A549 (cell line): ENCODE measurements at places on chromosomes 1 and 21.

DNA sequence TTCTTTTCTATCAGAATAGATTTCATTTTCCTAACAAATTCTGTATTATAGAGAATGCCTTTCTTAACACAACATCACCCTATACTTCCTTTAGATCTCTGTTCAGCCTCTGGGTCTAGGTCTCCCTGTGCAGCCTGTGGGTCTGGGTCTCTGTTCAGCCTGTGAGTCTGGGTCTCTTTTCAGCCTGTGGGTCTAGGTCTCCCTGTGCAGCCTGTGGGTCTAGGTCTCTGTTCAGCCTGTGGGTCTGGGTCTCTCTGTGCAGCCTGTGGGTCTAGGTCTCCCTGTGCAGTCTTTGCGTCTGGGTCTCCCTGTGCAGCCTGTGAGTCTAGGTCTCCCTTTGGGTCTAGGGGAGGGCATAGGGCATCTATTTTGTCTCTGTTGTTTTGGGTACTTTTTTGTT lies 59.6 kb upstream of the DIP2A start:
- no peak for DNase-seq

- no peak for DNase-seq
Measured at GRCh38 chr1:160726114-160726497, 12.9 kb upstream of the SLAMF7 start.

GRCh38 chr1:242523719-242524570 lies 552 bp downstream of the PLD5 start:
- DNase-seq, result peak; percentile 83

GRCh38 chr1:41700581-41700980 lies 216.1 kb upstream of the EDN2 start:
- DNase-seq, result no peak

- DNase-seq, result no peak
Measured at GRCh38 chr1:54567961-54568360, 19.9 kb downstream of the ACOT11 start.

- DNase-seq, result no peak
Measured at GRCh38 chr1:212578041-212578440, 30.5 kb upstream of the ATF3 start.

DNA sequence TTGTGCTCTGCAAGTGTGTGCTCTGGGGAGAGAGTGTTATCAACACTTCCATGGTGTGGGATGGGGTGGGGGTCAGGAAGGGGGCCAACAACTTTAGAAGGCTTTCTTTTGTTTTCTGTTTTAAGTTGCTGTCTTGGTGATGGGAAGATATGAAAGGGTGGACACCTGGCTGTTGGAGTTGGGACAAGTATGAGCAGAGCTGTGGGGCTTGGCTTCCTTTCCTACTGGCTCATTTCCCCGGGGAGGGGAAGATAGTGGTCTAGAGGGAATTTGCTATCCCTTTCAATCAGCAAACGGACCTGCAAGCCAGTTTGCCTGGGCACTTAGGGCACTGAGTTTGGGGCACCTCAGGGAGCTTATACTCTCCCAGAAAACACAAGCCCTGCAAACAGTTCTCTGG lies 19.2 kb downstream of the IER5 start:
- DNase-seq, result no peak

GRCh38 chr1:205714190-205714905 lies 34.0 kb upstream of the SLC45A3 start:
- no peak for DNase-seq

- no peak for DNase-seq
Measured at GRCh38 chr1:164695956-164696665, 137.1 kb downstream of the PBX1 start.

DNA sequence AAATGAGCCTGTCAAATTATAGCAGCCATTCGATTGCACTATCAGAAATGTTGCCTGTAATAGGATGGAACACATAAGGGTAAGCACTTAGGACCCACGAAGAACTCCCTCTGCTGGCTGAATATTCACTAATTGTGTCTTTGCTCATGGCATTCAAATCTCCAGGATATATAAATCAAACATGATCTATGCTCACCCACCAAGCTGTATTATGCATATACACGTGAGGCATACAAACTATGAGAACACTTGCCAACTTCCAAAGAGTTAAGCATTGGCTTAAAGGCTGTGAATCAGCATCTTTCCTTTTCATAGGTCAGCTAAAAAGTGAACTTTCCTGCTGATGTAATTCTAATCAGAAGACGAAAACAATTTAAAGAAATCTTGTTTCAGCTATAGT lies 34.5 kb downstream of the TMPRSS15 start:
- no peak for DNase-seq
